ENCODE measurements at places on chromosomes 16 and 17.

- peak; percentile 48 for DNase-seq
Measured at GRCh38 chr17:61635913-61636432, 45.0 kb upstream of the NACA2 start.

- no peak for DNase-seq
Measured at GRCh38 chr17:63483038-63483437, 6.2 kb downstream of the ACE start.

DNA sequence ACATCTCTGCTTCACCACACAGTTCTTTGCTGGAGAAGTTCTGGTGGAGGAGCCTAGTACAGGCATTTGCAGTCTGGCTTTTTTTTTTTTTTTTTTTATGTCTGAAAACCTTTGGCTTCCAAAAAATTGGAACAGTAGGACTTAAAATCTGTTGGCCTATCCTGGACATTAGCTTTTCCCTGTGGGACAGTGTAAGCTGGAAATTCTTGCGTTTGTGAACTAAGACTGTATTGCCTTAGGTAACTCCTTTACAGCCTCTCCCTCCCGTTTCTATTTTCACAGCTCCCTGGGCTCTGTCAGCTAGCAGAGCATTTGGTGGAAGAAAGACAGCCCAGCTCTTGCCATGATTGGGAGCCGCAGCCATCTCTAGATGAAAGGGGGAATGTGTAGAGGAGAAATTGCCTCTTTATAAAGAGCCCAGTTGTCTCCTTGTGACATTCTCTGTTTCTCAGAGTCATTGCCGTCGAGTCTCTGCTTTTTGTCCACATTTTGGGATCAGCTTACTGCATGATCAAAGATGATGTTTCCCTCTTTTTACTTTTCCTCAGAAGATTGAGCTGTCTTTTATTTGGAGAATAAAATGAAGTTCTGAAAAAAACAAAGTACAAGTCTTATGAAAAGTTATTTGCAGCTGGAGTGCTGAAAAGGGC, 227.5 kb downstream of the SPECC1 start:
- DNase-seq: no peak

DNA sequence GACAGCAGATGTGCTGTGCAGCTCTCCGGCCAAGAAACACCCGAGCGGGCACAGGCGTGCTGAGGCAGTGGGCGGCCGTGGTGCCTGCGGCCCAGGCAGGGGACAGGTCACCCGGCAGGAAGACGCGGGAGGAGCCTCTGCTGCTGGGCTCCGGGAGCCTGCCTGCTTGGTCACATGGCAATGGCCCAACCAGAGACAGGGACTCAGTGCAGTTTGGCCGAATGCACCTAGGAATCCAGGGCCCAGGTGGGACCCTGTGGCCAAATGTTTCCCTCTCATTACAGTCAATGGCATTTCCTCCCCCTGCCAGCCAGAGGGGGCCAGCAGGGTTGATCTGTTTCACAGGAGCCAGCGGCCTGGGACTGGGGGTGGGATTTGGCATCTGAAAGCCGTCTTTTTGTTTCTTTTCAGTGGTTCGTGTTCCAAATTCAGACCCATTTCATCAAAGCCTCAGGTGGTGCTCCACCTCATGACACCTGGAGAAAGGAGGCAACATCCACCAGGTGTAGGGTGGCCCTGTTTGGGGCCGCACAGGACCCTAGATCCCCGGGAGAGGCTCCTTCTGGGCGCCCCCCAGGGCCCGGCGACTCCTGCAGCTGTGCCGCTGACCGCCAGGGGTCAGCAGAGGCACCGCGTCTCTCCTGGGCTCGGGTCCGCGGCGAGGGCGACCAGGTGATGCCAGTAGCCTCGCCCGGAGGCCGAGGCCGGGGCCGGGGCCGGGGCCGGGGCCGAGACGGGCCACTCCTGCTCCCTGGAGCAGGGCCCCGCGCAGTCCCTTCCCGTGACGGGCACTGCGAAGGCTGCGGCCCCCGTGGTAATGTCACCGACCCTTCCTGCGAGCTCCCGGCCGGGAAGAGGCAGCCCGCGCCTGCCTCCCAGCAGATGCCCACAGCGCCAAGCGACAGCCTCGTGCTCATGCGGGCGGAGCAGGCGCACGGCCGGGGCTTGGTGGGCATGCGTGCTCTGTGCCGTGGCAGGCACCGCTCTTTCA, 118.5 kb downstream of the C16orf78 start:
- peak; percentile 44 for DNase-seq

GRCh38 chr17:46764709-46765401, 53.6 kb downstream of the WNT3 start:
- no peak for DNase-seq

DNA sequence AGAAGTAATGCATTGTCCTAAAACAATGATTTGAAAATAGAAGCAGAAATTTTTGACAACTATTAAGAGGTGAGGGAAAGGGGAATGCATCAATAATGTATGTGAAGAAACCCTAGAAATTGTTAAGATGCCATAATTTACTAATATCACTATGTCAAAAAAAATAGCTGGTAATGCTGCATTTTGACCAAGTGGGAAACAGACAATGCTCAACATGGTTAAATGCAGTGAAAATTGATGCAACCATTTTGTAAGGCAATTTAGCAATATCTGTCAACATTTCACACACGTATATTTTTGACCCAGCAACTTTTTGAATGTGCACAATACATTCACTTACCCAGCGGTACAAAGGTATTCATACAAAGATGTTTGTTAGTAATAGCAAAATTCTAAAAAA, 381.6 kb downstream of the CDH11 start:
- no peak for DNase-seq

DNA sequence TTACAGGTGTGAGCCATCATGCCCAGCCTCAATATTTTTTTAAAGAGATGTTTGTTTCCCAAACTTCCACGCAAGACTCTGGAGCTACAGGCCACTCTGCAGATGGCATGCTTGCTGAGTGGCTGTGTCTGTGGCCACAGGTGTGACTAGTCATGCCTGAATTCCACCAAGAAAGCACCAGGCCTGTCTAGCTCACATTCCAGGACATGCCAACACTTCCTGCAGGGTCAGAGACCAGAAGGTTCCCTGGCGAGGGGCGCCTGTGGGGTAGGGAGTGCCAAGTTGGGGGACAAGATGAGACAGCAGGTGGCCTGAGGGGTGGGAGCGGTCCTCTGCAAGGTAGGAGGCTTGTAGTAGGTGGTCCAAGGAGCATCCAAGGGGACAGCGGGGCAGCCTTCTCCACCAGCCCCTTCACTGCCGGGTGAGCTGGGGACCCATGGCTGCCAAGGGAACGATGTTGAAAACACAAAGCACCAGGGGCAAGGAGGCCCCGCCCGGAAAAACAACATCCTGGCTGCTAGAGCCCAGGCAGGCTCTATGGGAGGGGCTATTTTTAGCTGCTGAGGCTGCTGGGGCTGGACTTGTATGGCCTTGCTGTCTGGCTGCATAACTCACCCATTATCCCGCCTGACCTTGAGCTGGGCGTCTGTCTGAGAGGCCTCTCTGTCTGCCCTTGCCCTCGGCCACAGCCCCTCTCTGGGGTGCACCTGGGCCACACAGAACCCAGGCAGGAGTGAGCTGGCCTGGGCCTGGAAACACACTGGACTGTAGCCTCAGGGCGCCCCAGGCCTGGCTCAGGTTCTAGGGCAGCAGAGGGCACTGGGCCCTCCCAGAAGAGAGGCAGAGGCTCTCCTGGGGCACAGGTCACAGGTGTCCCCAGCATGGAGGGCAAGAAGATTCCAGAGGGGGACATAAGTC, 5.7 kb downstream of the TRIM47 start:
- no peak for DNase-seq

- DNase-seq: no peak
Measured at GRCh38 chr17:44268709-44269534, 987 bp upstream of the SLC4A1 start.

GRCh38 chr17:57645950-57646665, 99.0 kb downstream of the CCDC182 start:
- DNase-seq: peak; percentile 9

- DNase-seq: no peak
Measured at GRCh38 chr17:66411520-66411919, 109.1 kb downstream of the PRKCA start.

DNA sequence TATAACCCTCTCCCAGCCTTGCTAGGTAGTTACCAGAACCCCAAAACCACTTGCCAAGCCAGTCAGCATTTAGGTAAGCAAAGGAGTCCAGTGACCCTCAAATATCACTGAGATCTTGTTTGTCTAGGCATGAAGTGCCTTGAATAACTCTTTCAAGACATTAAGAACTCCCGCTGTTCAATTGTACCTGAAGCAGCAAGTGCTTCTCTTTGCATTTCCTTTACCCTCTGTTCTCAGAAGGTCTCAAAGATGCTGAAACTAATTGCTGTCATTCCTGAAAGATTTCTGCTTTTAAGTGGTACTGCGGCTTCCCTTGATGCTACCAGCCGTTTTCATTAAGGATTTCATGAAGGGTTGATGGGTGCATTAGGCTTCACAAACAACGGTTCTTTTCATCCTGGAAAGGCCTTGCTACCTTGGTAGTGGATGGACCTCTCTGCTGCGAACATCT, 142.7 kb downstream of the PITPNC1 start:
- no peak for DNase-seq

DNA sequence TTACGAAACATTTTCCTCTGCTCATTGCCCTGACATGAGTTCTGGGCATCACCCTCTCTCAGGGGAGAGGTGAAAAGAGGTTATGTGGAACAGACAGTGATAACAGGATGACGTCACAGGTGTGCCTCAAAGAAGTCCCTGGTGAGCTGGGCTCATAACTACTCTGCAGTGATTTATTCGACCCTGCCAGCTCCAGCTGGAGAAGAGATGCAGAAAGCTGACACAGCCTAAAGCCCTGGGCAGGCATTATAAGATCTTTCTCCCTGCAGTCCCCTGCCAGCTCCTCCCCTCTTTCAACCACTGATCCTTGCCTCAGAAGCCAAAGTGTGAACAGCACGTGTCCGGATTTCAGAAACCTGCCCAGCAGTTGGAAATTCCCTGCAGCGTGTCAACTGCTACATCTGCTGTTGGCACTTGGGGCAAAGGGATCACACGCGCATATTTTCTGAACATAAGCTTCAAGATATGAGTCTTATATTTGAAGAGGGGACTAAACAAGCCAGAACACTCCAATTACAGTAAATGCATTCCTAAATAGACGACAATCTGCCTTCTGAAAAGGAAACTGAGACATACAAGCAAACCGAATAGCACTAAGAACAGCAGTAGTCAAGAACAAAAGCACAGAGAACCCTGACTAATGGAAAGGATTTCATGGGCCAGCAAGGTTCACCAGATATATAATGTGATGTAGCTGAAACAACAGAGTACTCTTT, 80.5 kb downstream of the SMG6 start:
- peak; percentile 45 for DNase-seq

DNA sequence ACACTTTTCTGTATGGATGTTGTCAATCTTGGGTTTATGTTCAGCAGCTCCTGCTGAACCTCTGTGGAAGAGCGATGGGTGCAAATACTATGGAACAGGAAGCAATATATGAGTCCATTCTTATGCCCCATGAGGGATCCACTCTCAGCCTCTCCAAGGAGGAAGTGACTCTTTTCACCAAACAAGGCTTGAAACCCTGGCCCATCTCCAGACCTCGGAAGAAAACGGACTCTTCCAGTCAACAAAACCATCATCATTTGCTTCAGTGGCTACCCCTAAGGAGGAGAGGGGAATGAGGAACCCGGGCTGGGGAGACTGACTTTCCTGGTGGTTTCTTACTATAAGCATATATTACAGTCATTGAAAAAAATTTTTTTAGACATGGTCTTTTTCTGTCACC, 206.2 kb downstream of the AXIN2 start:
- no peak for DNase-seq

DNA sequence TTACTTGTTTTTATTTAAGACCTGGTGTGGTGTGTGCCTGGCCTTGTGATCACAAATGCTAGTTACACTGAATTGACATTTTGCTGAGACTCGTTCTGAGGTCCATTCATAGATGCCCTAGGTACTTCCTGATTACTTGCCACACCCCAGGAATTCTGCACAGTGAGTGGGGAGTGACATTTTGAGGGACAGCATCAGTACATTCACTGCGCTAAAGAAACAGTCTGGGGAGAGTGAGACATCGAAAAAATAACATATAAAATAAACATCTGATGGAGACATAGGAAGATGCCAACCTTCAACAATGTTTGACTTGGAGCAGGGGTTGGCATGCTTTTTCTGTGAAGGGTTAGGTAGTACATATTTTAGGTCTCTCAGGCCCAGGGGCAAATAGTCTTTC, 30.4 kb downstream of the ABCC1 start:
- no peak for DNase-seq

GRCh38 chr16:86089991-86090390, 191.0 kb downstream of the IRF8 start:
- DNase-seq: peak; percentile 11

GRCh38 chr16:64412578-64413280, 709.1 kb downstream of the CDH11 start:
- DNase-seq: no peak

DNA sequence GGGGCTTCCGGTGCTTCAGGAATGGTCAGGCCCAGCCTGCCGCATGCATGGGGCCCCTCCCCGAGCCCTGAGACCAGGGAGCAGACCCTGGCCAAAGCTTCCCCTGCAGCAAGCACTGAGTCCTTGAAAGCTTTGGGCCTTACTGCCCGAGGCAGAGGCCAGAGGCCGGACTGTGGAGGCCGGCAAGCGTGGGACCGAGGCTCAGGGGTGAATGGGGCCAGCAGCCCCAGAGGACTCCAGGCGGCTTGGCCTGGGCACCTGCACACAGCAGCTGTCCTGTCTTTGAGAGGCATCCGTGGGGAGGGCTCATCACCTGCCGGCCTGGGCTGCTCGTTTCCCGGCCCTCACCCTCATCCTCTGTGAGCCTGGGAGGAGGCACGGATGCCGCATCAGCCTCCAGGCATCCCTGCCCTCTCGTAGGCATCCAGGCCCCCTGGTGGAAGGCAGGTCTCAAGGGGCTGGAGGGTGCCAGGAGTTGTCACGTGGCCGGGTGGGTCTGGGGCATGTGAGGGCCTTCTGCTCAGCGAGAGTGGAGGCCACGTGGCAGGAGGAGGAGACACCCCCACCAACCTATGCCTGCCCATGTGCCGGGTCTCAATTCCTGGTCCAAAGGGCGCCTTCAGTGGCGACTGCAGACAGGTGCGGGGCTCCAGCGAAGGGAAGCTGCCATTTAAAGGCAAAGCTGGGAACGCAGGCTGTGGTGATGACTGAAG, 31.4 kb downstream of the CACNA1H start:
- DNase-seq: no peak

GRCh38 chr17:4598776-4599504, 14.6 kb downstream of the SMTNL2 start:
- DNase-seq: no peak

DNA sequence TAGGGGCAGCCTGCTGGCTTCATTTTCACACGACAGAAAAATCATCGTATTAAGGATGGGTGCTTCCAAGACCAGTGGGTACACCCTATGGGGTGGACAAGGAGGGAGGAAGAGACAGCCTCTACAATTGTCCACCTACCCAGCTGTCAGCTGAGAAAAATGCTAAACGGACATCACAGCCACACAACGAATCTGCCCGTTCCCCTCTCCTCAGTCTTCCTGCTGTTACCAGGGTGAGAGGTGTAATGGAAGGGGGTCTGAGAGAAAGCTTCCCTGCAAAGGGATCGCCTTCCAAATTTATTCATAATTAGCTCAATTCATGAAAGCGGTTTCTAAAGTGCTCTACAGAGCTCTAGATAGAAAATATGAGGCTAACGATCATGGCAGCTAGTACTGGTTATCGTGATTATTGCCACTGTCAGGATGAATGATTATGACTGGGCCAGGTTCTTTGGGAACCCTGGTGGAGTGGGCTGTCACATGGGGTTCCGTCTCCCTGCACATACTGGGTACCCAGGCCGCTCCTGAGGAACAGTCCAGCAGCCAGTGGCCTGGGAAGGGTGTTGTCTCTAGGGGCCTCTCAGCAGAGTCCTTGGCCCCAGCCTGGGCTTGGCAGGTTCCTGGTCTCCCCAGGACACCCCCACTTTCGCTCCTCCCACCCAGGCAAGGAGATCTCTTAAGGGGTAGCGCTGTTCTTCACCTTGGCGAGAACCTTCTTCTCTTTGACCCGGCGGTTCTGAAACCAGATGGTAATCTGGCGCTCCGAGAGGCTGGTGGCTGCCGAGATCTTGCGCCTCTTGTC, 2.2 kb downstream of the HOXB13 start:
- DNase-seq: no peak

Measured in activated naive CD4-positive, alpha-beta T cell treated with anti-CD3 and anti-CD28 coated beads, Interleukin-2, amount 50 U/mL, for 72 hours (primary cell).